ENCODE measurements at places on chromosomes 16 and 17.

GRCh38 chr17:80485846-80486245 is 9.4 kb upstream of the NPTX1 start:
- no peak for DNase-seq

DNA sequence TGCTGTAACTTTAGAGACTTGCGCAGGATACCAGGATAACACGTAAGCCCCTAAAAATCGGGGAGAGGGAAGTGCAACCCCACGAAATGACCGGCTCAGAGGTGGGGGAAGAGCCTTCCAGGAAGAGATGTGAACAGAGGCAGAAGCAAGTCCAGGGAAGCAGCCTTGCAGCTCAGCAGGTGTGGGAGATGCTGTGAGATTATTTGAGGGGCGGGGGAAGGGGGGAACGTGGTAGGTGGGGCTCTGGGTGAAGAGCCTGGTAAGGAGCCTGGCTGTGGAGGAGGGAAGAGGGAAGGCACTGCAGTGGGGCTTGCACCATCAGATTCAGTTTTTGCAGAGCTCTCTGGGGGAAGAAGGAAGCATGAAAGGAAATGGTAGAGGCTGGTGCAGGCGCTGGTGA is 95.4 kb upstream of the CACNG5 start:
- DNase-seq: no peak

GRCh38 chr16:83306961-83307593 is 500.7 kb upstream of the HSBP1 start:
- no peak for DNase-seq

- no peak for DNase-seq
These were observed 43.7 kb upstream of the GOSR1 start for GRCh38 chr17:30433514-30433913.

- no peak for DNase-seq
These were observed 1.0 kb downstream of the NHERF1 start for GRCh38 chr17:74749279-74750038.

DNA sequence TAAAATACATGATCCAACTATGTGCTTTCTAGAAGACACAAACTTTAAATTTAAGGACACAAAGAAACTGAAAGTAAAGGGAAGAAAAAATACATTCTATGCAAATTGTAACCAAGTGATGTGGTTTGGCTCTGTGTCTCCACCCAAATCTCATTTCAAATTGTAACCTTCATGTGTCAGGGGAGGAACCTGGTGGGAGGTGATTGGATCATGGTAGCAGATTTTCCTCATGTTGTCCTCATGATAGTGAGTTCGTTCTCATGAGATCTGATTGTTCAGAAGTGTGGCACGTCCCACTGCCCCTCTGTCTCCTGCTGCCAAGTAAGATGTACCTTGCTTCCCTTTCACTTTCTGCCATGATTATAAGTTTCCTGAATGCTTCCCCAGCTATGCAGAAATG is 15.0 kb downstream of the OR1A1 start:
- DNase-seq: no peak

- no peak for DNase-seq
These were observed 21.1 kb upstream of the TFAP4 start for GRCh38 chr16:4293822-4294457.

DNA sequence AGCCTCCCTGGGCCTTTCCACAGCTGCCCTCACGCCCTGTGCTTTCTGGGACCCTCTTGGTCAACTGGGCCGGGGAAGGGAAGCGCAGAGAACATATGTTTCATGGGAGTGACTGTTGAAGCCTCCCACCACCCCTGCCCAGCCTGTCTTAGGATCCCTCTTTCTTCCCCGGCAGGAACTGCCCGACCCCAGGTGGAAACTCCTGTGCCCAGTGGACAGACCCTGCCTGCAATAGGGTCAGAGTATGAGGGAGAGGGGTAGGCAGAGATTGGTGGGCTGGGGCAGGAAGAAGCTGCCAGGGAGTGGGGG is 10.5 kb downstream of the HEXIM2 start:
- no peak for DNase-seq

DNA sequence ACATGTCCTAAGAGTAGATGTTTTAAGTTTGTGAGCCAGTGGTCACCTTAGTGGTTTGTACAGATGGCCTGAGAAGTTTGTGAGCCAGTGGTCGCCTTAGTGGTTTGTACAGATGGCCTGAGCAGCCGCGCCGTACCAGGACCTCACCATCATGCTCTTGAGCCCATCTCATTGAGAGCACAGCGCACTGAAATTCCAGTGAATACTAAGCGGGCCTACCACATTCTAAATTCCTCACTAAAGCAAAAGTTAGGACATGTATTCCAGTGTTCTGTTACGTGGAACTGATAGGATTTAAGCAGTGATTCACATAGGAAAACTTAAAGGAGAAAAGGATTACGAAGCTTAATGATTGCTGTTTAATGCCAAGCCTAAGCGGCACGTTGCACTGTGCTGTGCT is 3.9 kb downstream of the USP10 start:
- DNase-seq: no peak

- DNase-seq: no peak
These were observed 64.7 kb downstream of the WNT3 start for GRCh38 chr17:46753776-46754175.

GRCh38 chr17:67421869-67422273 is 44.8 kb downstream of the PITPNC1 start:
- peak; percentile 84 for DNase-seq

DNA sequence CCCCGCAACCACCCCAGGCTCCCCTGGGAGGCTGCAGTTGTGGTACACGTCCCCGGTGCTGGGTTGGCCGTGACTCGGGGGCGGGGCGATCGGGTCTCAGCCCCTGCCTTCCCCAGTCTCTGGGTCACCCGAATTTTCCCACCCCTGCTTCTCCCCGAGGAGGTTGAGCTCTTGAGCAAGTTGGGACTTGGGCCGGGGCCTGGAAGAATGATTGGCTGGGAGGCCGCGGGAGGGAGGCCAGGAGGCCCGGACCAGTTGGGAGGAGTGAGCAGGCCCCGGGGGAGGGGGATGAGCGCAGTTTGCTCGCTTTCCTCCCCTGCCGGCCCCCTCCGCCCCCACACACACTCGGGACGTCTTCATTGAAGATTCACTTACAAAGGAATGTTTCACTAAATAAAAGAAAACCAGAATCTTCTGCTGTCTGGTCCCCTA is 4.5 kb upstream of the HEXIM1 start:
- no peak for DNase-seq

GRCh38 chr17:50536683-50537646 is 4.4 kb downstream of the EPN3 start:
- DNase-seq: no peak

GRCh38 chr16:16857603-16858283 is 478.8 kb downstream of the NPIPA7 start:
- no peak for DNase-seq

- no peak for DNase-seq
These were observed 602.7 kb upstream of the CDH5 start for GRCh38 chr16:65763640-65764305.

DNA sequence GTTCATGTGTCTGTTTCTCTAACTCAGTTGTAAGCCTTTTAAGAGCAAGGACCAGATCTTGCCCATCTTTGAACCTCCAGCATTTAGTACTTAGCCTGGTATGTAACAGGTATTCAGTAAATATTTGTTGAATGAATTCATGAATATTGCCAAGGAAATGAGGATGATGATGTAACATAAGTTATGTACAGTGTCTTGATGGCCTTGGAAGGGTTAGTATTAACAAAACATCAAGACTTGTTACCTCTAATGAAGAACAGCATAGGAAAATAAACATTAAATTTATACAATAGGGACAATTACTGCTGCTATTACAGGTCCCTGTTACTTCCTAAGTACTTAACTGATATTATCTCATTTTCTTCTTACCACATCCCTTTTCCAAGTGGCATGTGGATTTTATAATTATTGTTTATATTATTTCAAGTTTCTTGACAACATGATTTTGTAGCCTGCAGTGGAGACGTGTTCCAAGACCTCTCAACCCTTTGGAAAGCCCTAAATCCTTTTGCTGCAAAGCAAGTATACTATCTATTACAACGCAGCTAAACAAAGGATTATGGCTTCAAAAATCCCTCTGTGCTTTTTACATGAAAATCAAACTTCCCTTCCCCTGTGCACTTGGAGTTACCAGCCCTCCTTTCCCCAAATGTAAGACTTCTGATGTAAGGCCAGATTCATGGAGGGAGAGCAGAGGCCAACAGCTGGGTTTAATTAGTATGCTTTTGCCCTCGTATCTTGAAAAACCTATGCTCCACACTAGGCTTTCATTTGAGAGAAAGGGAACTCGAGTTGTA is 77.4 kb upstream of the SMIM36 start:
- DNase-seq: no peak

DNA sequence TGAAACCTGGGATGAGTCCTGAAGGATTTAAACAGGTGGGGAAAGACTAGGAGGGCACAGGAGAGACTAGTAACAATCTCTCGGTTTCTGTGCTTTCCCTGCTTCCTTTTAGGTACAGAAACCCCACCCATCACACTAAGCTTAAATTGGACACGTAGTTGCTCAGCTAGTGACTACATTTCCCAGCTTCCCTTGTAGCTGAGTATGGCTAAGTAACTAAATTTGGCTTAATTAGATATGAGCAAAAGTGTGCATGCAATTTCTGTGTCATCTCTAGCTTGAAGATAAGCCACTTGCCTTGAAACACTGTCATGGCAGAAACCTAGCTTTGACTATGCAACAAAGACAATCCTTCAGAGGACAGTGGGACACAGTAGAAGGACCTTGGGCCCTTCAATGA is 36.5 kb downstream of the CACNG1 start:
- DNase-seq: no peak

DNA sequence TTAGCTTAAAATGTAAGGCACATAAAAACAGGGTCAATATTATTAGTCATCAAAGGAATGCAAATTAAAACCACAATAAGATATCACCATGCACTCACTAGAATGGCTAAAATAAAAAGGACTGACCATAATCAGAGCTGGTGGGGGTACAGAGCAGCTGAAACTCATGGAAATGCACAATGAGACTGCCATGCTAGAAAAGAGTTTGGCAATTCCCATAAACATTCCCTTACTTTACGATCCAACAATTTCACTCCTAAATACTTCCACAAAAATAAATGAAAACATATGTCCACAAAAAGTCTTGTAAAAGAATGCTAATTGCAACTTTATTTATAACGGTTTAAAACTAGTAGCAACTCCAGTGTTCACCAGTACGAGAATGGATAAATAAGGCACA is 36.1 kb upstream of the ERCC4 start:
- no peak for DNase-seq

- DNase-seq: no peak
These were observed 90.2 kb downstream of the SMG6 start for GRCh38 chr17:2213291-2213960.

DNA sequence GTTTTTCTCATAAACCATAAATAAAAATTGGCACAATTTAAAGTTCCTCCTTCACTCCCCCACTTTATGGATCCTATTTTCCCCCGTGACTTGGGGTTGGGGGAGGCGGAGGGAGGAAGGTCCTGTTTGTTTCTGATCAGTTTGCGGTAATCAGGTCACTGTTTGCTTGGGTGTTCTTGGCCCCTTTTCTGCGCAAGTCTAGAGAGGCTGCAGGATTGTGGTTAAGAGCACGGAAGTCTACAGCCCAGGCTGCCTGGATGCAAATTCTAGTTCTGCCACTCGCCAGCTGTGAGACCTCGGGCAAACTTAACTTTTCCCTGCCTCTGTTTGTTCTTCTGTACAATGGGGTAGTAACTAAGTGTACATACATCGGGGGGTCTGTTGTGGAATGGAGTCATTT is 12.1 kb downstream of the ATP2C2 start:
- DNase-seq: no peak

DNA sequence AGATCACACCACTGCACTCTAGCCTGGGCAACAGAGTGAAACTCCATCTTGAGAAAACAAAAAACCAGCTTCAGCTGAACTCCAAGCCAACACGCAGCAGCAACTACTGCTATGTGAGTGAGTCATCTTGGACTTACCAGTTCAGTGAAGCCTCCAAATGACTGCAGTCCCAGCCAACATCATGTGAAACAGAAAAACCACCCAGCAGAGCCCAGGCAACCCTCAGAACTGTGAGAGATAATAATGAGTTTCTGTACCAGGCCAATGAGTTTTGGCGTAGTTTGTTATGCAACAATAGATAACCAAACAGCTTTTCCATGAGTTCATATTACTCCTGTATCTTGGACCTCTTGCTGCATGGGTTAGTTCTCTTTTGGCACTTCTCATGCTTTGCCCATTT is 23.3 kb downstream of the PHF12 start:
- DNase-seq: peak; percentile 20

- peak; percentile 14 for DNase-seq
These were observed 23.6 kb downstream of the DYNLRB2 start for GRCh38 chr16:80564394-80564793.

DNA sequence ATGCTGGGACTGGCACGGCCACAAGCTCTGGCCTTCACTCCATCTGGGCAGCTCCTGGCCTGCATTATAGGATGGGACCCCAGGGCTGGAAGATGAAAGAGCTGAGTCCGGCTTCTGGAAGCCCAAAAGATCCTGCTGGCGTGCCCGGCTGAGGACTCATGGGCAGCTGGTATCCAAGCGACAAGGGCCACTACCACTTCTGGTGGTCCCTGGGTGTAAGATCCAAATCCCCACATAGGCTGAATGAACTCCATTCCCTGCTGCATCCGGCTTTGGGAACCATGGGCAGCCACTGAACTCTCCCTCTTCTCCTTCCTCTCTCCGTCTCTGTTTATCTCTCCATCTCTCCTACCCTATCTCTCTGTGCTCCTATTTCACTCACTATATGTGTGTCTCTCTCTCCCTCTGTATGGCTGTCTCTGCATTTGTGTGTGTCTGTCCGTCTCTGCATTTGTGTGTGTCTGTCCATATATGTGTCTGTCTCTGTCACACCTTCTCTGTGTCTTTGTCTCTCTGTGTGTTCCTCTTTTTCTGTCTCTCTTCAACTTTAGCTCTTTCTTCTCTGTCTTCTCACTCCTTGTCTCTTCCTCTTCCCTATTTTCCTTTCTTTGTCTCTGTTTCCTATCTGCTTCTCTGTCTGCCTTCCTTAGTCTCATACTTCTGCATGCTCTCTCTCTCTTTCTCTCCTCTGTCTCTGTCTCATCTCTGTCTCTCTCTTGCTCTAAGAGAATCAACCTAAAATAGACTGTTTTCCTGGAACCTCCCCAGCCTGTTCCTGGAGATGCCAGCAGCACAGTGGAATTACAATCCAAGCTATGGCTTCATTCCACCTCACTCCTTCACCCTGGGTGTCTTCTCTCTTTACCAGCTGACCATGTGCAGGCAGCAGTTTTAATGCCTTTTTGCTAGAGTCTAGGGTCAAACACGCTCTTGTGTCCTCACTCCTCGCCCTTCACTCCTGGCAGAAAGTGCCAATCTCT is 60.4 kb upstream of the IRX6 start:
- no peak for DNase-seq

All from CD4-positive, alpha-beta T cell treated with Interleukin-6 at 100 ng/mL for 8 hours (primary cell).